ENCODE measurements at places on chromosomes 2 and 18.

GRCh38 chr2:180607514-180608049, 372.8 kb upstream of the UBE2E3 start:
- no peak for DNase-seq

DNA sequence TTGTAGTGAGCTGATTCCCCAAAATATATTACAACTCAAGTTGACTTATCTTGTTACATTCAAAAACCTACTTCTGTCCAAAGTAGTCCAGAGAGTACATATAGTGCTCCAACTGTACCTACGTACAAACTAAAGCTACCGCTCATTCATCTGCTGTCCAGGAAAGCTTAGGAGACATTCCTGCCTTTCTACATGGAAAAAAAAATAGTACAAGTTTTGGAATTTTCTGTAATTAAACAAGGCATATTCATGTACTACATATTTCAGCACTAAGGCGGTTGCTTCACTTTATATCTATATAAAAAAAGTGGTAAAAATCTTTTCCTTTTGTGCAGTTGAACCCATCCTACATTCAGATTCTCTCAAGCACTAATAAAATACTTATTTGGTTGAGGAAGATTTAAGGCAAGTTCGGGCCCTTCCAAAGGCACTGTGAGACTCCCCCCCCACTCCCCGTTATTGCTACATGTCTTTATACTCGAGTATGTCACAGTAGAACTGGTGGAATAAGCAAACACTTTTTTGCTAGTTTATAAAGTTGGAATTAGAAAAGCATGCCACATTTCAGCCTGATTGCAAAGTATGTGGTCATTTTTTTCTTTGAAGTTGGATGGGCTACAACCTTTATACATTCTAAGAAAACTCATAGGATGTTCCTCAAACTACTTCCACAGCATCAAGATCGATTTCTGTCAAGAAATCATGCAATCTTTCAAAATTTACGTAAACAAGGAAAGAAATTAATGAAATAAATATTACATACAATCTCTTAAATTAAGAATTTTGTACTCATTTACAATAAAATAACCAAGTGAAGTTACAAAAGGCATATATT, 3.7 kb downstream of the ZFP36L2 start:
- DNase-seq, result no peak

GRCh38 chr2:105895990-105896764, 151.5 kb downstream of the NCK2 start:
- no peak for DNase-seq

DNA sequence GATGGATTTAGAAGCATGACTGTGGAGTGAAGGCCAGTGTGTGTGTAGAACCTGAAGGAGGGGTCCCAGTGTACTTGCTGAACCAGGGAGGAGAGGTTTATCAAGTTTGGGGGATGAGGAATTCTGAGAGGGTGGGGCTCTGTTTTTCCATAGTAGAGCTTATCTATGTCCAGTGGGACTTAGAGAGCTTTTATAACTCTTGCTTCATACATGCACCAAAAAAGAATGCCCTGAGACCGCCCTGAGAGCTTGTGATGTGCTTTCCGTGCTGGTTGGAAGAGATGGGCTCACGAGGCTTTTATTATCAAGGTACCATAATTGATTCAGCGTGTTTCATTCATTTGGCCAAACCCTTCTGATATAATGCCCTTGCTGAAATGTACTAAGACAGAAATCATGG, 100.2 kb downstream of the MTCL1 start:
- no peak for DNase-seq

- DNase-seq, result no peak
Observed at GRCh38 chr18:72542984-72543356, 1.2 kb downstream of the CBLN2 start.

GRCh38 chr2:119879502-119879901, 119.8 kb downstream of the PTPN4 start:
- DNase-seq, result no peak

- no peak for DNase-seq
Observed at GRCh38 chr18:811892-812375, at the start of gene YES1. Gene YES1 (minus strand): TSS chr18:812242. CDS start chr18:756827, 55,415 bp downstream.

GRCh38 chr2:237073552-237073951, 12.1 kb upstream of the COPS8 start:
- no peak for DNase-seq

- no peak for DNase-seq
Observed at GRCh38 chr18:49756671-49757362, 56.5 kb downstream of the ACAA2 start.

GRCh38 chr2:3432067-3432466, 52.6 kb downstream of the TRAPPC12 start:
- DNase-seq, result no peak

DNA sequence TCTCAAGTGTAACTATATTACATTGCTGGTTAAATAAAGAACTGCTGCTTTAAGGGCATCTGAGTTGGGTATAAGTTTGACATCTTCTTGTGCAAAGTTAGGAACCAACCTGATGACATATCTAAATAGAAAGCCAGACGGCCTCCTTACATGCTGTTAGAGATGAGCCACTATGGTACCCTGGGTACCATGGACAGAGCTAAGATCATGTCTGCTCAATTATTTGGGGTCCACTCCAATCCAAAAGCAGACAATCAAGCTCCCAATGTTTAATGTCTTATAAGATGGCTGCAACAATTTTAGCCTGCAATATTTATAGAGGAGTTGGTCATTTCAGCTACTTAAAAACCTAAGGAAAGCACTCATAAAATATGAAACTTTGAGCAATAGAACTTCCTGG, 86.2 kb downstream of the UPP2 start:
- no peak for DNase-seq

DNA sequence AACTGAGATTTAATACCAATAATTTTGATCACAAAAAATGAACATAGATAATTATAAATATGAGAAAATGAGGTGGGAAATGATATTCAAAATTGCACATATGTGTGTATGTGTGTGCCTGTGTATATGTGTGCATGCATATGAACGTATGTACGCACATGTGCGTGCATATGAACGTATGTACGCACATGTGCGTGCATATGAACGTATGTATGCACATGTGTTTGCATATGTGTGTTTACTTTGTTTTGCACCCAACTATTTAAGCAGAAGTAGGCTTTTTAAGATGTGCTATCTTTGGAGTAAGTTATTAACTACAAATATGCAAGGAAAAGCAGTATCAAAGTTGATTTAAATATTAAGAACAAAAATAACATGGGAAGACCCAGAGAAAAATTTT, 484.3 kb downstream of the EPHA4 start:
- DNase-seq, result no peak

- no peak for DNase-seq
Observed at GRCh38 chr18:50947899-50948298, 19.9 kb upstream of the ELAC1 start.

- no peak for DNase-seq
Observed at GRCh38 chr2:85239102-85239501, 88.7 kb downstream of the TGOLN2 start.

DNA sequence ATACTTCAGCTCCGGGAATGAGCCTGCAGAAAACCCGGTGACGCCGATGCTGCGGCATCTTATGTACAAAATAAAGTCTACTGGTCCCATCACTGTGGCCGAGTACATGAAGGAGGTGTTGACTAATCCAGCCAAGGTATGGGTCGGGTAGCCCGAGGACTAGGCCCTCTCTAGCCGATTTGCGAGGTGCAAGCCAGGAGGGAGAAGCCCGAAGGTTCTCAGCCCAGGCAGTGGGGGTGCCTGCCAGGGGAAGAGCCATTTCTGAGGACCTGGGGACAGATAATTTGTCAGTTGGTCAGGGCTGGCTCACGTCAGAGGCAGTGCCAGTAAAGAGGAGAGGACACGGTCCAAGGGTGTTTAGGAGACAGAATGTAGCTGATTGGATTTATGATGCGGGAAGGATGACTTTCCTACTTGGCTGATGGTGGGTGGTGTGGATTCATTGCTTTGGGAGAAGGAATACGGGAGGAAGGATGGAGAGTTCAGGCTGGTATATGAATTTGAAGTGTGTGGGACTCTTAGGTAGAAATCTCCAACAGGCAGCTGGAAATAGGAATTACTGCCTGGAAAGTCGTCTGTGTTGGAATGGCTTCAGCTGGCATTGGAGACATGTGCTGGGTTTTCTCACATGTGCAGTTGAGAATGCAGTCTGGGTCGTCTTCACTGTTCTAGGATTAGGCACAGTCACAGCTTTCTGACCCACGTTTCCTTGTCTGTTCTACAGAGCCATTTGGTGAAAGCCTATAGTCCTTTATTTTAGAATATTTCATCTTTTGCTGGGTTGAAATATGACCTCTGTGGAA, 874 bp downstream of the NDUFAF7 start:
- no peak for DNase-seq

DNA sequence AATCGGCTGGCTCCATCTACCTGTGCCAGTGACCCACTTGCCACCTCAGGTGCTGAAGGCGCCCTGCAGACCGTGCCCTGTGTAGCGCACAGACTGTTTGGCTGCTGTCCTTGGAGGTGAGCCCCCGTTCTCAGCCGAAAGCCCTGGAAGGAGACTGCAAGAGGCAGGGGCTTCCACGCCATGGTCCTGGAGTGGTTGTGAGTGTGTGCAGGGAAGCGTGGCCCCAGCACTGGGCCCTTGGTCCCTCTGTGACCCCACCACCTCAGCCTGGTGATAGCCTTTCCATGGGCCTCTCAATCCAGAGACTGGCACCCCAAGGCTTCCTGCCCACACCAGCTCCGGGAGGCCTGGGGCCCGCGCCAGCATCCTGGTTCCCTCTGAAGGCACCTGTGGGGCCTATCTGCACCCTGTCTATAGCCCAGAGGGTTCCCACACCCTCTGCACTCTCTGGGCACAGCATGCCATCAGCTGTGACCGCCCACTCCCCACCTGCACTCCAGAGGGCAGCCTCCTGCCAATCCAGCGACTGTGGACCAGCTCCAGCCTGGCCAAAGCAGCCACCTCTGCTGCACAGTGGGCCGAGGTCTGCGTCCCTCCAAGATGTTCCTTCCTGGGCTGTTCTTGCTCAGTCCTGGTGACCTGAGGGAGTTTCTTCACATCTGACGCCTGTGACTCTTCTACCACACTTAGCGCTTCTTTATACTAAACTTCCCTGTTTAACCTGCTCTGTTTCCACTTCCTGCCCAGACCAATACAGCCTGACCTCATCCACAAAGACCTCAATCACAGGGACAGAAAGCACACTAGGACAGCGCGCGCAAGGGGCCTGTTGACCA, 109.5 kb downstream of the EIPR1 start:
- no peak for DNase-seq
